NCI-H460 (cell line): ENCODE measurements at places on chromosomes 5 and 9.

- no peak for DNase-seq
Observed at GRCh38 chr5:110054240-110054639, 364.5 kb downstream of the MAN2A1 start.

GRCh38 chr5:151661968-151662732, 24.6 kb downstream of the SPARC start:
- no peak for DNase-seq

GRCh38 chr9:89992326-89993198, 387.8 kb downstream of the GADD45G start:
- no peak for DNase-seq

DNA sequence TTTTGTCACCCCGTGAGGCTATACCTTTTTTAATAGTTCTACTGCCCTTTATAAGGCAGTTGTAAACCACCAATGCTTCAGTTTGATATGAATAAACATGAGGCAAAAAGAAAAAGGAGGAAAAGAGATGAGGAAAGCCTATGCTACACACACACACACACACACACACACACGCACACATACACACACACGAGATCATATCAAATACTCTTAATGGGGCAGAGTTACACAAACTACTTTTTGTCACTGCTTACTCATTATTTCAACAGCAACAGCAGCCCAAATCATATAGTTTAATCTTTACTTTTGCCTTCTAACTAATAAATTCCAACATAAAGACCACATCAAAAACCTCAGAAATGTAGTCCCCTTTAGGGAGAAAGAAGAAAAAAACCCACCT, 116.8 kb upstream of the PAM start:
- DNase-seq, result no peak
